ENCODE measurements at places on chromosomes 6 and 20. TPM values are rescaled to one million over a fixed set of nuclear protein-coding genes. Genes with fewer than 3 reads are reported as not detected.
A peak's percentile ranks its signal among the peaks of the same experiment; 100 is the strongest.

- peaks cover 4% of the 10 kb centered on the region for H3K4me1 ChIP-seq
- H3K27ac ChIP-seq: no peak overlapping the region
- H3K27me3 ChIP-seq: no peaks in the 10 kb centered on the region
- no peak overlapping the region for H3K4me3 ChIP-seq
These were observed 70.0 kb downstream of the GFOD1 start for GRCh38 chr6:13417431-13417830.

DNA sequence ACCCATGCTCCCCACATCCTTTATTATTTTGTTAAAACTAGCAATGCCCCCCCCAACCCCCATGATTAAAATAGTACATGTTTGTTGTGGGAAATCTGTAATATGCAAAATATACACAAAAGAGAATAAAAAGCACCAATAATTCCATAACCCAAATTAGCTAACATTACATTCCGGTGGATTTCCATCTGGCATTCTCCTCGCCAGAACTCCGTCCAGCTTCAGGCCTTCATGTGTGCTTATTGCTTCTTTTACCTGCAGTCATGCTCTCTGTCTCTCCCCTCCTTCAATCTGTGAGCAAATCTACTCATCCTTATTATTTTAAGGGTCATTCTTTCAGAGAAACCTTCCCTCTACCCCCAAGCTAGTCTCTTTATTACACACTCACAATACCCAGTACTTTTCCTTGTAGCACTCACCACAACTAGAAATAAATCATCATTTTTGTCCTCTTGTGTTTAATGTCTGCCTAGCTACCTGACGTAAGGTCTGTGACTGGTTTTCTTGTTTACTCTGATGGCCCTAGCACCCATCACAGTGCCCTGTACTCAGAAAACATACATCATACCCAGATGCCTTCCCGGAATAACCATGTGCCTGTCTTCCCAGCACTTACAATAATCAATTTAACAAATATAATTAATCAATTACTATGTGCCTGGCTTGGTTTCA, 25.6 kb upstream of the IER3 start:
- H3K4me1 ChIP-seq: peaks cover 71% of the 10 kb centered on the region
- H3K27me3 ChIP-seq: peaks cover 2% of the 10 kb centered on the region
- peak overlapping the region; percentile 97 for H3K27ac ChIP-seq
- peak overlapping the region; percentile 76 for H3K4me3 ChIP-seq
- H3K36me3 ChIP-seq: peaks cover 11% of the 10 kb centered on the region
- no peak for DNase-seq

DNA sequence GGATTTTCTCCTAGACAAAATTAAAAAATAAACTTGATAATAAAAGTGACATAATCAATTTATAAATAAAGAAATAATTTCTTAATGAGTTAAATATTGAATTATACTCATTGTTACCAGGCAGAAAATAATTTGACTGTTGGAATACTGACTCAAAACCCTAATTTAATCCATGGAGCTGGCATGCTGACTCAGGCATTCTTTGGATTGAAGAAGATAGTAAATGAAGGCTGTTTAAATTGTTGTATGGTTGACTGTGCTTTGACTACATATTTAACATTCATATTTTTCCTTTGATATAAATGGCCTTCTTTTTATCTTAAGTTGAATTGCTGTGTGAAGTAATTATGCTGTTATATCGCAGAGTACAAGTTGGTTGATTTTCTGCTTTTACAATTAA, 11.7 kb downstream of the MANEA start:
- no peak overlapping the region for H3K27ac ChIP-seq
- H3K4me1 ChIP-seq: peaks cover 19% of the 10 kb centered on the region
- H3K36me3 ChIP-seq: peaks cover 39% of the 10 kb centered on the region
- no peaks in the 10 kb centered on the region for H3K27me3 ChIP-seq
- no peak for DNase-seq
- no peak overlapping the region for H3K4me3 ChIP-seq

DNA sequence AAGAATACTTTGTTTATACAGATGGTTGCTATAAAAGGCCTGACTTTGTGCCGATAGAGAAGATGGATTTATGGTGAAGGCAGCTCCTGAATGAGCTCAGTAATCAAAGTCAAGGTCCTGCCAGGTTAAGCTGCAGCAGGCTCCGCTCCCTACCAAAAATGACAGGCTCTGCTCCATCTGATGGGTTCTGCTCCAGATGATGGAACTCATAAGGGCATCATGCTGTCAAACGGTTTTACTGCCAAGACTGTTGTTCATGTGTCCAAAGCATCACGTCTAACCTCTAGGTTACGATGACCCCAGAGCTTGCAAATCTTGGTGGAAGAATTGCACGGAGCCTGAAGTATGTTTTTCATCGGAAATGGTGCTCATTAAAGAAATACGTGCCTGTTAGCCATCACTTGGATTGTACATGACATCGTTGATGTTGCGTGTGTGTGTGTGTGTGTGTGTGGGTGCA, 19.2 kb upstream of the PTGIS start:
- no peaks in the 10 kb centered on the region for H3K27me3 ChIP-seq
- no peak overlapping the region for H3K4me3 ChIP-seq
- H3K27ac ChIP-seq: peak overlapping the region; percentile 35
- H3K4me1 ChIP-seq: peaks cover 53% of the 10 kb centered on the region

DNA sequence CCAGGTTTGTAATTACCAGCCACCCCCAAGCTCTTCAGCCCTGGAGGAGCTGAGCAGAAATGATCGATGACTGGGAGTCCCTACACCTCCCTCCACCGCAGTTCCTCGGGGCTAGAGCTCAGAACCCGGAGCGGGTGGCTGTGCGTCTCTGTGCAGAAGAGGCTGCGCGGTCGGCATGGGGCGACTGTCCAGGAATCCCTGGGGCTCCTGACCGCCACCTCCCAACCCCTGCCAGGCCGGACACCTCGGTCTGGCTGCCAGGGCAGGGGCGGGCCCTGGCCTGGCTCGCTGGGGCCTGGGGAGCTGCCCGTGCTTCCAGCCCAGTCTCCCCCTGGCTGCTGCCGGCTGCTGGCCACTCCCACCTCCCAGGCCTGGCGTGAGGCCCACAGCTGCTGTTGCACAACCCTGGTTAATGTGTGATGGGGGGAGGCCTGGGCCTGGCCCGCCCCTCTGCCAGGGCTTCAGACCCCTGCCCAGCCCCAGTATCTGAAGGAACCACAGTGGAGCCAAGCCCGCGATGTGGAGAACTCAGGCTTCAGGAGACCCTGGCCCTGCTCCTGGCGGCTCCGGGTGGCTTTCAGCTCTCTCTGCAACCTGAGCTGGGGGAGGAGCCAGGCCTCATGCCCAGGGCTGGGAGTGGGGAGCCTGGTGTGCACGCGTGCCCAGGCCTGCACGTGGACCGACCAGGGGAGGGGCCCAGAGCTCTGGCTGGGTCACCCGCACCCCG, 1.2 kb downstream of the SLC2A4RG start:
- peaks cover 15% of the 10 kb centered on the region for H3K4me1 ChIP-seq
- DNase-seq: peak; percentile 80
- H3K27me3 ChIP-seq: no peaks in the 10 kb centered on the region

DNA sequence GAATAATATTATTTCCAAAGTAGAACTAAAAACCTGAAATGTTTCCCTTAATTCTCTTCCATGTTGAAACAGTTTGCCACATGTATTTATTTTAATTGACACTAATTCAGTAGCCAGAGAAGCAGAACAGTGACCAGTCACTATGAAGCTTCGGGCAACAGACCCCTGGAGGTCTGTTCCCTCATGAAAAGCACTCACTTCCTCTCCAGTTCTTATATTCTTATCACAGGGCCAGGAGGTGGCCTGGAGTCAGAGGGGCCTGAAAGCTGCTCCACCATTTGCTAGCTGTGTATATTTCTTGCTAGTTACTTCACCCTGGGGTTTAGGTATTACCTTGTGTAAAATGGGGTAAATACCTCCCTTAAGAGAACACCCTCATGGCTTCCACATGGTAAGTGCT, 49.1 kb downstream of the MAP7 start:
- H3K27ac ChIP-seq: no peak overlapping the region
- H3K36me3 ChIP-seq: no peaks in the 10 kb centered on the region
- peaks cover 4% of the 10 kb centered on the region for H3K27me3 ChIP-seq
- no peak for DNase-seq
- no peaks in the 10 kb centered on the region for H3K4me1 ChIP-seq

DNA sequence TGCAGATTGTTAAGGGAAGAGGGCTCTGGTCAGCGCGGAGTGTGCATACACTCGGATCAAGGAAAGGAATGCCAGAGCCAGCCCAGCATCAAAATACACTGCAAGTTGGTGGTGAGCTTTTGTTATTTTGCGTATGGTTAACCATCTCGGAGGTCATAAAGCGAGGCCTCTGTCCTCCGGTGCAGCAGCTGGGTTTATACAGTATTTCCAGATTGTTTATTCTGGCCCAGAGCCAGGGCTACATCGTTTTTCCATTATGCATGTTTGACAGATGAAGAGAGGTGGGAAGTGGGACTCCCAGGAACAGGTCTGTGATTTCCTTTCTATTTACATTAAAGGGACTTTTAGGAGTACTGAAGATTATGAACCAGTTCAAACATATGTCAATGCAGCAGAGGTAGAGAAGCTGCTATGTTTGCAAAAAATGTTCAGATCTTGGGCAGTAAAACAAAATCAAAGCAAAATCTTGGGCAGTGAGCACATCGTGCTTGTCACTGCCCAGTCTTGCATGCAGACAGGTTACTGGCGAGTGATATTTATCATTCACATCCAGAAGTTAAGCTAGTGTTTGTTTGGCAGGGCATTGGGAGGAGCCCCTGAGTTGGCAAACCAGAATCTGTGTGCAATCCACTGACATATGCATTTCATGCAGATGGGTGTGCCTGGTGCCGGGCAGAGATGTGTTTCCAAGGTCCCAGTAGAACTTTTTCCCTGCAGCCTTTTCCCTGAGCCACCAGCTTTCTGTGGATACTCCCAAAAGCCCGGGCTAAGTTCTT, 256.3 kb upstream of the TAB2 start:
- H3K4me1 ChIP-seq: peaks cover 62% of the 10 kb centered on the region
- peak overlapping the region; percentile 95 for H3K27ac ChIP-seq
- DNase-seq: peak; percentile 61
- peak overlapping the region; percentile 80 for H3K4me3 ChIP-seq

GRCh38 chr6:71364889-71365542, 76.4 kb downstream of the OGFRL1 start:
- H3K27me3 ChIP-seq: no peaks in the 10 kb centered on the region
- no peak overlapping the region for H3K4me3 ChIP-seq
- H3K4me1 ChIP-seq: peaks cover 9% of the 10 kb centered on the region
- no peak overlapping the region for H3K27ac ChIP-seq
- no peak for DNase-seq

- H3K27me3 ChIP-seq: no peaks in the 10 kb centered on the region
- no peak overlapping the region for H3K4me3 ChIP-seq
- no peak overlapping the region for H3K27ac ChIP-seq
- no peak for DNase-seq
- no peaks in the 10 kb centered on the region for H3K36me3 ChIP-seq
These were observed 463.8 kb downstream of the BMP2 start for GRCh38 chr20:7231303-7231702.

DNA sequence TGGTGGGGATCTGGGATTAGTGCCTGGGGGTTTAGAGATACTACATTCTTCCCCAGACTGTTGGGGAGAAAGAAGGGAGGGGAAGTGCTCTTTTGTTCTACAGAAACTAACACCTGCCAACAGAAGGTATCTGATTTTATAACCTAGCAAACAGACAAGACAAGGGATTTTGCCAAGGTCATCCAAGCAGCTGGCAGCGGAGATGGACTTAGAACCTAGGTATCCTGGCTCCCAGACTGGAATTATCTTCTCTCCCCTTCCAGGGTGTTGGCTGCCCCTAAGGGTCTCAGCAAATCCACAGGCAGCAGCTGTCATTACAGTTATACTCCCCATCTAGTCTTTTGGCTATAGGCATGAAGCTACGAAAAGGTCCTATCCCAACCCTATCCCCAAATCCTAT, 8.4 kb downstream of the SDC4 start:
- no peaks in the 10 kb centered on the region for H3K27me3 ChIP-seq
- H3K27ac ChIP-seq: peak overlapping the region; percentile 8
- no peak for DNase-seq
- no peak overlapping the region for H3K4me3 ChIP-seq
- H3K4me1 ChIP-seq: peaks cover 47% of the 10 kb centered on the region
- peaks cover 64% of the 10 kb centered on the region for H3K36me3 ChIP-seq

DNA sequence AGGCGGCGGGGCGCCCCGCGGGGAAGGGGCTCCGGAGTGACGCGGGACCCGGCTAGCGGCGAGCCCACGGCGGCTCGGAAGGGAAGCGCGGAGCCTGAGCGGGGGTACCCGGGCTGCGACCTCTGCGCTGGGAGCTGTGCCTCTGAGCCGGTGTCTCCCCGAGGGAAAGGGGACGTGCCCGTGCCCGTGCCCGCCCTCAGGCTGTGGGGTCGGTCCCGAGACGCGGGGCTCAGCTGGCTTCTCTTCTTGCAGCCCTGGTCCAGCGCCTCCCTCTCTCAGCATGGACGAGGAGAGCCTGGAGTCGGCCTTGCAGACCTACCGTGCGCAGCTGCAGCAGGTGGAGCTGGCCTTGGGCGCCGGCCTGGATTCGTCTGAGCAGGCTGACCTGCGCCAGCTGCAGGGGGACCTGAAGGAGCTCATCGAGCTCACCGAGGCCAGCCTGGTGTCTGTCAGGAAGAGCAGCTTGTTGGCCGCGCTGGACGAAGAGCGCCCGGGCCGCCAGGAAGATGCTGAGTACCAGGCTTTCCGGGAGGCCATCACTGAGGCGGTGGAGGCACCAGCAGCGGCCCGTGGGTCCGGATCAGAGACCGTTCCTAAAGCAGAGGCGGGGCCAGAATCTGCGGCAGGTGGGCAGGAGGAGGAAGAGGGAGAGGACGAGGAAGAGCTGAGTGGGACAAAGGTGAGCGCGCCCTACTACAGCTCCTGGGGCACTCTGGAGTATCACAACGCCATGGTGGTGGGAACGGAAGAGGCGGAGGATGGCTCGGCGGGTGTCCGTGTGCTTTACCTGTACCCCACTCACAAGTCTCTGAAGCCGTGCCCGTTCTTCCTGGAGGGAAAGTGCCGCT, 686 bp downstream of the ZGPAT start:
- peaks cover 27% of the 10 kb centered on the region for H3K4me1 ChIP-seq
- H3K27me3 ChIP-seq: no peaks in the 10 kb centered on the region
- DNase-seq: no peak

DNA sequence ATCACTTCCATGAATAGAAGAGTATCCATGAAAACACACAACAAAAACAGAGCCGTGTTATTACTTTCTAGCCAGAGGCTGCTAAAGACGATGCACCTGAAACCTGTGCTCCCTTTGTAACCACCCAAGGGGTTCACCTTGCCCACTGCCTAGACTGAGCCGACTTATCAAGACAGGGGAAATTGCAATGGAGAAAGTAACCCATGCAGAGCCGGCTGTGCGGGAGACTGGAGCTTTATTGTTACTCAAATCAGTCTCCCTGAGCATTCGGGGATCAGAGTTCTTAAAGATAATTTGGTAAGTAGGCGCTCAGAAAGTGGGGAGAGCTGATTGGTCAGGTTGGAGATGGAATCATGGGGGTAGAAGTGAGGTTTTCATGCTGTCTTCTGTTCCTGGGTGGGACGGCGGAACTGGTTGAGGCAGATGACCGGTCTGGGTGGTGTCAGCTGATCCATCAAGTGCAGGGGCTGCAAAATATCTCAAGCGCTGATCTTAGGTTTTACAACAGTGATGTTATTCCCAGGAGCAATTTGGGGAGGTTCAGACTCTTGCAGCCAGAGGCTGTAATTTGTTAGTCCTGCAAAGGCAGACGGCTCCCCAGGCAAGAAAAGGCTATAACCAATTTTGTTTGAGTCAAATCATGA, 366.6 kb downstream of the PREX1 start:
- DNase-seq: no peak
- H3K27me3 ChIP-seq: peaks cover 10% of the 10 kb centered on the region
- no peaks in the 10 kb centered on the region for H3K36me3 ChIP-seq
- H3K27ac ChIP-seq: no peak overlapping the region
- no peaks in the 10 kb centered on the region for H3K4me1 ChIP-seq
- H3K4me3 ChIP-seq: no peak overlapping the region

GRCh38 chr6:3322366-3322890, 63.7 kb downstream of the PSMG4 start:
- H3K27me3 ChIP-seq: peaks cover 25% of the 10 kb centered on the region
- no peak overlapping the region for H3K4me3 ChIP-seq
- no peaks in the 10 kb centered on the region for H3K36me3 ChIP-seq

OR2J3 gene
- not detected for total RNA-seq

SLC2A4RG gene
- 43.6 TPM for total RNA-seq

TOP1 gene
- 117 TPM for total RNA-seq
